Stimulated activated CD8-positive, alpha-beta memory T cell treated with anti-CD3 and anti-CD28 coated beads, Interleukin-4, amount 100 ng/mL, for 24 hours (primary cell): ENCODE measurements at places on chromosomes 3 and 15.

GRCh38 chr3:51704511-51704950 is 2.3 kb upstream of the GRM2 start:
- DNase-seq: no peak

DNA sequence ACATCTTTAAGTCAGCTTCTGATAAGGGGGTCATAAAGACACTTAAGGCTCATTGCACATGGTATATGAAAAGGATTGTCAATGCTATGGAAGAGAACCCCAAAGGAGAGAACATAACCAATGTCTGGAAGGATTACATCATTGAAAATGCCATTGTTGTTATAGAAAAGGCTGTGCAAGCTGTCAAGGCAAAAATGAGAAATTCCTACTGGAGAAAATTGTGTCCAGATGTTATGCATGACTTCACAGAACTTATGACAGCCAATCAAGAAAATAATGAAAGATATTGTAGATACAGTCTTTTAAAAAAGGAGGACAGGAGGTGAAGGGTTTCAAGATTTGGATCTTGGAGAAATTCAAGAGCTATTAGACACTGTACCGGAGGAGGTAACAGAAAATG is 96.3 kb upstream of the MBNL1 start:
- DNase-seq: no peak

DNA sequence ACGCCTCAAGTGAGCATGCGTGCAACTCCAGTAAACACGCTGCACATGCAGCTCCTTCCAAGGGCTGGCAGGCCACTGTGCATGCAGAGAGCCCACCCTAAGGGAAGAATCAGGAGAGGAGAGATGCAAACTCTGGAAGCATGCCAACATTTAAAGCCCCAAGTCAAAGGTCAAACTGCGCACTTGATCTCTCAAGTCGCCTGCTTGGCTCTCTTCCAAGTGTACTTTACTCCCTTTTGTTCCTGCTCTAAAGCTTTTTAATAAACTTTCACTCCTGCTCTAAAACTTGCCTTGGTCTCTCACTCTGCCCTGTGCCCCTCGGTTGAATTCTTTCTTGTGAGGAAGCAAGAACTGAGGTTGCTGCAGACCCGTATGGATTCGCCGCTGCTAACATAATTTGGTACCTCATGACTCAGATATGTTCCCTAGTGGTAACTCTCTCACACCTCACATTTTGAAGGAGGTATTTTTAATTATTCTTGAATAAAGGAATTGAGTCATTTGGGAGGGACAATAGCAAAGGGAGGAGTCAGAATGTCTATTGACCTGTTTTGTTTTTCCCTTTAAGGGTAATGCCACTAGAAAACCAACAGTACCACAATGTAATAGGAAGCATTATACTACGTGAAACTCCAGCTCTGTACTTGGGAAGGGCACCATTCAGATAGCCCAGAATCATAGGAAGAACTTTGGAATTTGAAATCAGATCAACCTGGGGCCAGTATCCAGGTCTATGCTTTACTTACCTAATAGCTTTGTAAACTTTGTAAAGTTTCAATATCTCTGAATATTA is 19.6 kb upstream of the DGKG start:
- DNase-seq: no peak

- no peak for DNase-seq
Measured at GRCh38 chr3:11431319-11431718, 159.1 kb downstream of the ATG7 start.

DNA sequence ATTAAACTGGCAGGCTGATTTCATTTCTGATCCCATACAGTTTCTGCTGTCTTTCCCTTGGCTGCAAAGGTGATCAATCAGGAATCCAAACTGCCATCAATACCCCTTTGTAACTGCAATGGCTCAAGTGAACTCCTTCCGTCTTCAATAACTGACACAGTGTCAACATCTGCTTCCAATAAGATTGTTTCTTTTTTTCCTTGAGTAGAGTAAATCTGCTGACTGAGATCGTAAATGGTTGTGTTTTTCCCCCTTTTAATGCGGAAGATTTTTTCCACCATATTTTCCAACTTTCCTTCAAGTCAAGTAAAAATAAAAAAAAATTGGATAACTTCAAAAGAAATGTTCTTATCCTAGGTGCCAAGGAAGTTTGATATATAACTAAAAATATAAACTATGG is 48.7 kb downstream of the VGLL3 start:
- DNase-seq: no peak

DNA sequence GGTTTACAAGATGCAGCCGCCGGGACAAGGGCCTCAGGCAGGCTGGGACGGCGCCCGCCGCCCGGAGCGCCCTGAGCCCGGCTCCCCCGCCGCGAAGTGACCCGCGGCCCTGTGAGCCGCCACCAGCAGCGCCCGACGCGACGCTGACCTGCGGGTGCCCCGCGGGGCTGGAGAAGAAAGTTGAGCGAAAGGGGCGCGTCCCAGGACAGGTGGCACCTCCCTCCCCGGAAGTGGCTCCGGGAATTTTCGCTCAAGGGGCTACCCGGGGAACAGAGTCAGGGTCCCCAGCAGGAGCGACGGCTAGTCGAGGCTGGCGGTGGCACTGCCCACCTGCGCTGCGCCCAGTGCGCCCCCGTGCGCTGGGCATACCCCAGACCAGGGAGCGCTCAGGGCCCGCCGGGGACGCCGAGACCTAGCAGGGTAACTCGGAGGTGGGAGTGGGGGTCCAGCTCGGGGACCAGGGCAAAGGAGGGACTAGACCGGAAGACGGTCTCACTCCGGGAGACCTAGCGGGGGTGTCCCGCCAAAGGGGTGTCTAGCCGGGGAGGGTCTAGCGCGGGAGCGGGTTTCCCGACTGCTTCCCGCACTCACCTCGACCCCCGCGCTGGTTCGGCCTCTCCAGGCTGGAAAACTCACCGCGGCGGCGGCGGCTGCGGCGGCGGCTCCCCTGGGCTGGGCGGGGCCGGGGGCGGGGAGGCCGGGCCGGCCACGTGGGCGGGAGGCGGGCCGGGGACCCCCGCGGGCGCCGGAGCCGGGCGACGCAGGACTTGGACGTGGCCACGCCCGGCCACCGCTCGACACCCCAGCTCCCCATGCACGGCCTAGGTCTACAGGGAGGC is 18.4 kb downstream of the SPATA12 start:
- no peak for DNase-seq

DNA sequence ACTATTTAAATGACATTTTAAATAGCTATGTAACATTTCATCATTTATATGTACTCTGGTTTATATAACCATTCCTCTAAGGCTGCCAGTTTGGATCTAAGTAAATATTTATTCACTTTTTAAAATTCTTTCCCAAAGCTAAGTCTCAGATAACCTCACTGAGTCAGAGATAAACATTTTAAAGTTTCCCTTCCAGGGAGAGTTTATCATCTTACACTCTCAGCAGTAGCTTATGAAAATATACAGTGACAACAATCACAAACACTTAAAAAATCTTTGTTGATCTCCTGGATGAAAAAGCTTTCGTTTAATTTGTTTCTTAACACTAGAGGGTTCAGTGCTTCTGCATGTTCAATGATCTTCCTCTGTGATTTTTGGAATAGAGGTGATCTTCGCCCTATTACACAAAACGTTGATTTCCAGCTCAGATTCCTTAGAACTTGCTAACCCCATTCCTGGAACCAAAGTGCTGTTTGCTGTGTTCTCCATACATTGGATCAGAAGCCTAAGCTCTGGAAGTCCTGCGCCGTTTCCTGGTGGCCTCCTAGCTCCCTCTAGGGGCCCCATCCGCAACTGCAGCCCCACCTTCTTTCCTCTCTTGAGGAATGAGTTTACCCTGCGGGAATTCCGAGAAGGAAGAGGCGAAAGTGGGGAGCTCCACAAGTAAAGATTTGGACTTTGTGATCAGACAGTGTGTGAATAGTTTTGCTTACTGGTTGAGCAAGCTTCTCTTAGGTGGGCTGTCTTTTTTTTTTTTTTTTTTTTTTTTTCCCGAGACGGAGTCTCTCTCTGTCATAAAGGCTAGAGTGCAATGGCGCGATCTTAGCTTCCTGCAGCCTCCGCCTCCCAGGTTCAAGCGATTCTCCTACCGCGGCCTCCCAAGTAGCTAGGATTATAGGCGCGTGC is 29.3 kb upstream of the SACM1L start:
- no peak for DNase-seq

- no peak for DNase-seq
Measured at GRCh38 chr3:188233320-188233719, 79.4 kb downstream of the LPP start.

- peak; percentile 30 for DNase-seq
Measured at GRCh38 chr15:91469632-91470567, 369.8 kb downstream of the SV2B start.

DNA sequence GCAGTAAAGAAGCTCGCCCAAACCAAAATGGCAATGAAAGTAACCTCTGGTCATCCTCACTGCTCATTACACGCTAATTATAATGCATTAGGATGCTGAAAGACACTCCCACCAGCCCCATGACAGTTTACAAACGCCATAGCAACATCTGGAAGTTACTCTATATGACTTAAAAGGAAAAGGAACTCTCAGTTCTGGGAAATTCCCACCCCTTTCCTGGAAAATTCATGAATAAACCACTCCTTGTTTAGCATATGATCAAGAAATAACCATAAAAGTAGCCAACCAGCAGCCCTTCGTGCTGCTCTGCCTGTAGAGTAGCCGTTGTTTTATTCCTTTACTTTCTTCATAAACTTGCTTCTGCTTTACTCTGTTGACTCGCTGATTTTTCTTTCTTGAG is 164.6 kb downstream of the SMAD6 start:
- DNase-seq: no peak

DNA sequence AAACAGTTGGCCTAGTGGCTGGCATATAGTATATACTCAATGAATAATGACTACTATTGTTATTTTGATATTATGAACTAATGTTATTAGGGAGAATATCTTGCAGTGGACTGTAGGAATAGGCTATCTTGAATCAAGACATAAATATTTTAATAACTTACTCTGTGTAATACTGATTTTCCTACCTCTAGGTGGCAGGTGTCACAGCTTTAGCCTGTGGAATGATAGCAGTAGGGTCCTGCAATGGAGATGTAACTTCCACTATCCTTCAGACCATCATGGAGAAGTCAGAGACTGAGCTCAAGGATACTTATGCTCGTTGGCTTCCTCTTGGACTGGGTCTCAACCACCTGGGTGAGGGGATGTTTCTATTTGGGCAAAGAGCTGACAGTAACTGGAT is 6.5 kb downstream of the PSMD2 start:
- DNase-seq: no peak

- no peak for DNase-seq
Measured at GRCh38 chr3:121592856-121593702, at the start of gene FBXO40. TSS of gene FBXO40 (plus strand) at chr3:121593379. CDS start at chr3:121620576, 27,197 bp downstream.

DNA sequence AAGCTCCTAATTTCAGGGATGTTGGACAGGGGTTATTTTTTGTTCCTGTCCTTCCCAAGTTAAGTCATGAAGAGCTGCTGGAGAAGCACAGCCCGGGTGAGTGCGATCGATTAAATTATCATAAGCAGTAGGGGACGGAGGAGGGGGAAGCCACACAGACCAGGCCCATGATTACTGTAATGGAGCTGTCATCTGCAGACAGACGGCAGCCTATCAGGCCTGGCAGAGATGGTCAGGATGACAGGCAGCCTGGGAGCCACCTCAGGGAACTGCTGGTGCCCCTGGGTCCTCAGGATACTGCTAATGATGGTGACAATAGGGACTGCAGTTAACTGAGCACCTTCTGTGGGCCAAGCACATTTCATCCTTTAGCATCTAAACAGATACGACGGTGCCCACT is 147.7 kb downstream of the RAB11A start:
- no peak for DNase-seq

GRCh38 chr3:19938295-19938627 is 4.2 kb upstream of the EFHB start:
- no peak for DNase-seq

DNA sequence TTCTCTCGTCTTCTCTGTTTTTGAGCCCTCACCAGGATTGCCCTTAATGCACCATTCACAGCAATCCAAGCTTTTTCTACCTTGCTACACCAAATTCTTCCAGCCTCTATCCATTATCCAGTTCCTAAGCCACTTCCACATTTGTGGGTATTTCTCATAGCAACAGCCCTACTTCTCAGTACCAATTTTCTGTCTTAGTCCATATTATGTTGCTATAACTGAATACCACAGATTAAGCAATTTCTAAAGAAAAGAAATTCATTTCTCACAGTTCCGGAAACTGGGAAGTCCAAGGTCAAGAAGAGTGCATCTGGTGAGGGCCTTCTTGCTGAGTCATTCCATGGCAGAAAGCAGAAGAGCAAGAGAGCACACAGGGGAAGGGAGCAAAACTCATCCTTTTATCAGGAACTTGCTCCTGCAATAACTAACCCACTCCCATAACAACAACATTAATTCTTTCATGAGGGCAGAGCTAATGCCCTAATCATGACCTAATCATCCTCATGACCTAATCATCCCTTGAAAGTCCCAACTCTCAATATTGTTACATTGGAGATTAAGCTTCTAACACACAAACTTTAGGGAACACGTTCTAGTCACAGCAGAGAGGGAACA is 9.7 kb upstream of the EIF1B start:
- DNase-seq: no peak

GRCh38 chr15:88878720-88879184 is 16.6 kb downstream of the HAPLN3 start:
- no peak for DNase-seq

DNA sequence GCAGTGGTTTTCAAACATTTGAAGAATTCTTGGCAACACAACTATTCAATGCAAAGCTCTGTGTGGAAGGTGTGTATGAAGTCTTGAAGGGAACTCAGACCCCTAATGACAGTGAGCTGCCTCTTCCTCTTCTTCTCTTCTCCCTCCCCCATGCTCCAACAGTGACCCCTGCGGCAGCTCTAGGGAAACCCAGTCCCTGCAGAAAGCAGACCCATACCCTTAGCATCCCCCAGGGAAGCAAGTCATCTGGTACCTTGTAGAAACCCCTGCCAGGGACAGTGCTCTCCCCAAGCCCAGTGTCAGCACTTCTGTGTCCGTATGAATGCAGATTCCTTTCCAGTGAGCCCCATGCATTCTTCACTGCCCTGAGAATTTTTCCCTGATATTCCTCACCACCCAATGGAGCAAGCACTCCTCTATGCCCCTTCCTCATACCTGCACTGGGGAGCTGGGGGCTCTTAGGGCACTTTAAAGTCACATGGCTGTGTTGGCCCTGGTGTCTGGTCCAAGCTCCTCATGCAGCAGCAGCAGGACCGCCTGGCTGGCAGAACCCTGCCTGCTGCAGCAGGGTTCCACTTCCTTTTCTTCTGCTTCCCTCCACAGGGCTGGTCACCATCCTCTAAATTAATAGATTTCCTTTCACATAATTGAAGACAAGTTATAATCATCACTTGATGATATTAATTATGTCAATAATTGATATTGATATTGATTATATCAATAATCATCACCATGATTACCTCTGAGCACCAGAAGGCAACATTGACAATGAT is 442.5 kb downstream of the EPHB1 start:
- DNase-seq: no peak

DNA sequence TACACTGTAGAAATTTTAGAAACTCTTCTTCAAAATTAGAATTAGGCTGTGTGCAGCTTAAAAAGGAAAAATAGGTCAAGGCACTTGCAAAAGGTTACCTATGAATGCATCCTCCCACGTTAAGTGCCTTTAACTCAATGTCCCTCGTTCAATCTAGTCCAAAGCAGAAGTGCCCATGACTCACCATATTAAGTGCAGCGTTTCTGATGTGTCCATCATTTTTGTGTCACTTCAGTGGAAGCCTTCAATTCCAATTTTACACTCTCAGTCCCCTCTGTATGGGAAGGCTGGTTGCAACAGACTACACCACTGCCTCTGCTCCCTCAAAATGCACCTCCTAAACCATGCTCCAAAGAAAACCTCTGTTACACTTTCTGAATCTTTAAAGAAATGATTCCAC is 53.4 kb downstream of the FOXB1 start:
- no peak for DNase-seq
